Mesenteric fat pad (tissue), 1 donor: ENCODE measurements at places on chromosomes 16 and 17. TPM values are rescaled to one million over a fixed set of nuclear protein-coding genes. Genes with fewer than 3 reads are reported as not detected.

Gene KRTAP9-8
- not detected for total RNA-seq

Gene SNX20
- 3.6 TPM for total RNA-seq

Gene MT1A
- 769 TPM for total RNA-seq

Gene GRAP
- 5.9 TPM for total RNA-seq

Gene ALOX12
- 0.16 TPM for total RNA-seq

Gene LGALS9B
- not detected for total RNA-seq

Gene FN3K
- 19.3 TPM for total RNA-seq

Gene PPY
- total RNA-seq = not detected

Gene HASPIN
- total RNA-seq = 0.16 TPM

Gene MC1R
- total RNA-seq = 2.4 TPM

Gene KRTAP4-1
- not detected for total RNA-seq

Gene SMTNL2
- total RNA-seq = 0.74 TPM

Gene MRPL58
- total RNA-seq = 26.4 TPM

Gene ADAP2
- 43.2 TPM for total RNA-seq

Gene TBX2
- total RNA-seq = 16.1 TPM

Gene TMEM204
- 37.2 TPM for total RNA-seq

Gene WFDC1
- total RNA-seq = 1.4 TPM

Gene XYLT2
- 14.4 TPM for total RNA-seq

Gene CCL7
- total RNA-seq = 1.3 TPM

Gene ITGB3
- total RNA-seq = 17.9 TPM

Gene TSPOAP1
- 1.3 TPM for total RNA-seq

Gene KRTAP1-3
- total RNA-seq = not detected

Gene CCDC78
- 1.0 TPM for total RNA-seq

Gene HAS3
- total RNA-seq = 0.77 TPM

Gene KRTAP4-4
- not detected for total RNA-seq

Gene KRTAP1-1
- total RNA-seq = not detected

Gene RPL19
- 1,346 TPM for total RNA-seq

Gene TMEM92
- total RNA-seq = not detected

Gene ITGA2B
- 1.4 TPM for total RNA-seq

Gene HIC1
- total RNA-seq = 34.4 TPM

Gene CSF3
- total RNA-seq = 35.9 TPM

Gene C1QBP
- total RNA-seq = 110 TPM

Gene PNPO
- total RNA-seq = 28.2 TPM

Gene CPNE7
- total RNA-seq = 1.3 TPM

Gene CCL16
- total RNA-seq = not detected

Gene KIF19
- 1.9 TPM for total RNA-seq

Gene CHST6
- 0.16 TPM for total RNA-seq

Gene PRRT2
- total RNA-seq = 1.5 TPM

Gene PRSS27
- total RNA-seq = 0.48 TPM

Gene FSCN2
- 0.39 TPM for total RNA-seq

Gene HIGD1B
- total RNA-seq = 1.3 TPM

Gene ZSCAN10
- total RNA-seq = not detected

Gene IGSF6
- 14.7 TPM for total RNA-seq

Gene POLR2C
- 42.9 TPM for total RNA-seq

Gene FBXW10
- 0.51 TPM for total RNA-seq

Gene DRC3
- 0.32 TPM for total RNA-seq

Gene STUB1
- 109 TPM for total RNA-seq

Gene SPATA22
- total RNA-seq = not detected

Gene COX6A2
- total RNA-seq = not detected
